ENCODE measurements at places on chromosomes 7 and 10.

- no peak for DNase-seq
These were observed 1.2 kb upstream of the MAP3K8 start for GRCh38 chr10:30432622-30433305.

GRCh38 chr7:30726296-30727006 is 25.5 kb upstream of the INMT start:
- DNase-seq: no peak

- no peak for DNase-seq
These were observed 495.7 kb downstream of the INHBA start for GRCh38 chr7:41207141-41207540.

GRCh38 chr10:128851726-128852125 is 615.3 kb upstream of the MGMT start:
- no peak for DNase-seq

DNA sequence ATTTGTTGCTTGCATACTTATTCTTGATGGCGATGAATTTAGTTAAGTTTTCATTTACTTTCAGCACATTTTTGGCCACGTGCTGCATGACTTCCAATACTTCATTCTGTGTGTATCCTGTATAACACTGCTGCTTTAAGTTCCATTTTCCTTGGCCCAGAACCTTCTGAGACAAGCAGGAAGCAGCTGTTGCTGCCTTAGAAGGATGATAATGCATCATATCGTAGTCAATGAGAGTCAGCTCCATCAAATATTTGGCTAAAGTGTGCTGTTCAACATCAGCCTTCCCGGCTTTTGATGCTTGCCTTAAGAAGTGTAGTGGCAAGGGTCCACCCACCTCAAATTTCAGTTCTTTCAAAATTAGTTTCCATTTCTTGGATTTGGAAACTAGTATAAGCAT is 59.2 kb upstream of the GLCCI1 start:
- DNase-seq: no peak

GRCh38 chr10:88372881-88373592 is 210.1 kb downstream of the RNLS start:
- DNase-seq: no peak

DNA sequence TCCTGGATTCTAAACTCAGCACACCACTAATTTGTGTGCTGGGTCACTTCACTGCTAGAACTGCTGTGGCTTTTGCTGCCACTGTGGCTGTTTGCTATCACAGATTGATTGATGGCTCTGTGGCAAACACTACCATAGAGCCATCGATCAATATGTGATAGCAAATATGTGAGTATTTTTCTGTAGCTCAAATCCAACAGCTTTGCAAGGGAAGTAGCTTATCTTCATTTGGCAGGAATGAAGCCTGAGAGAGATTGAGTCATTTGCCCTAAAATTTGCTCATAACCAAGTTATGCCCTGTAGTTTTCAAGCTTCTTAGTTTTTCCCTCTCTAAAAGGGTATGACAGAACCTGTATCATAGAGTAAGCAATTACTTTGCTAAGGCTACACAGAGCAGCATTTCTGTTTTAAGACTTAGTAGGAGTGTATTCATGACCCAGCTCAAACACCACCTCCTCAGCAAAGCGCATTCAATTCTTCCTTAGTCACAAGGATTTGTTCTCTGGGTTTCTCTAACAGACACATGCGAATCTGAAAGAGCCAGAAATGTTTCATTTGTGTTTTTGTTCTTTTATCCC is 43.1 kb downstream of the MINPP1 start:
- peak; percentile 67 for DNase-seq

GRCh38 chr10:34178196-34178595 is 636.9 kb downstream of the PARD3 start:
- DNase-seq: no peak

GRCh38 chr7:151764056-151764920 is 112.6 kb downstream of the PRKAG2 start:
- DNase-seq: no peak

- no peak for DNase-seq
These were observed 15.3 kb downstream of the GPRIN2 start for GRCh38 chr10:46541017-46541661.

GRCh38 chr10:98411166-98411565 is 3.8 kb downstream of the PYROXD2 start:
- no peak for DNase-seq

GRCh38 chr10:129915526-129916378 is 48.3 kb downstream of the EBF3 start:
- DNase-seq: no peak

- no peak for DNase-seq
These were observed 18.9 kb downstream of the ENO4 start for GRCh38 chr10:116868198-116868676.

DNA sequence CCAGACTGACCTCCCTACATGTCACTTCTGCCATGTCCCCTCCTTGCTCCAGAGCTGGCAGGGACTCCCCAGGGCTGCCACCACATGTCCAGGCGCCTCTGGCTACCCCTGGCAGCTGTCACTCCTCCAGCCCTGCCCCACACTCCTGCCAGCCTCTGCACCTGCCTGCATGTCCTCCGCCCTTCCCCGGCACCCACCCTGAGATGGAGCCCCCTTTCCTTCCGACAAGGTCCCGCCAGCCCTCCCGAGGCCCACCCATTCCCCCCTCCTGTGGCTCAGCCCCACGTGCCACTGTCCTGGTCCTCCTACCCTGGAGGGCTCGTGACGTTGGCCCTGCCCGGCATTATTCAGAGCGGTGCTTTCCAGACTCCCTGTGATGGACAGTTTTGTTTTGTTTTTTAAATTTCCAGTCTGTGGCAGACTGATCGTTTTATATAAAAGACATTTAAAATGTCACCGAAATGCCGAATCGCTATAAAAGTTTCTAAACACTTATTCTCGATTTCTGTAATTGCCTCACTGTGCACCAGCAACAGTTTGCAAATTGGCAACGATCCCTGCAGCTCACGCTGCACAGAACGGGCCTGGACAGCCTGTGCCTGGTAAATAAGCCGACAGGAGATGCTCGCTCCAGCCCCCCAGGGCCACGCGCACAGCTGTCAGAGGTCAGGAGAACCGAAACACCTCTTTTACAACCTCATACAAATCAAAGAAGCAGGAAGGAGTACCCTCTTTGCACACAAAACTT is 111.1 kb upstream of the SH2B2 start:
- no peak for DNase-seq

- DNase-seq: no peak
These were observed 103.8 kb upstream of the LANCL2 start for GRCh38 chr7:55261386-55261770.

DNA sequence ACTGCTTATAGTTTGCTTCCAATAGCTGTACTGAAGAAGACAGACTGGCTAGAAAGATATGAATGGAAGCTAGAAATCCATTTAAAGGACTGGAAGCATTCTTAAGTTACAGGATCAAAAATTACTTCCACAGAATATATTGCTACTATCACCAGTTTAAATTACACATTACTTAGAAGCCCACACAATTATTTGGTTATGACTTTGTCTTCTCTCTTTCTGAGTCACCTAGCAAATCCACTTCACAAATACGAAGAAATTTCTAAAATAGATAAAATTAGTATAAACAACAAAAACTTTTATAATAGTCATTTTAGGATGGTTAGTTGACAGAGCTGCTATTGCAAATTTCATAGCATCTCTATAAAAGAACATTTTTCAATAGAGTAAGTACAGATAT is 108.1 kb downstream of the SNX13 start:
- DNase-seq: no peak

DNA sequence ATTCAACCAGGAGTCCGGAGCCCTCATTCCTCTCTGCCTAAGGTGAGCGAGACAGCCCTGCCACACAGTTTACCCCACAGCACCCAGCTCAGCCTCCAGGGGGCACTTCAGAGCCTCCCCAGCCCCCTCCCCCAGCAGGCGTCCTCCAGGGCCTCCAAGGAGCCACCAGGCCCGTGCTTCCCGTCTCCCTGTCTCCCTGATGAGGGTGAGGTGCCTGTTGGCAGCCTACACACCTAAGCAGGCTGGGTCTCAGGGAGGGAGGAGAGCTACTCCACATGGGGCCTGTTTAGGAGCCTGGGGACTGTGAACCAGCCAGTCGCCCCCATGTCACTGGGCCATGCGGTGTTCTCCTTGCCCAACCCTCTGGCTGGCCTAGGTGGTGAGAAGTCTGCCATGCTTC is 28.9 kb upstream of the TRIM8 start:
- no peak for DNase-seq
